ENCODE measurements at places on chromosomes 1 and 21.

- no peak for DNase-seq
Observed at GRCh38 chr1:17523321-17524041, 16.0 kb upstream of the ARHGEF10L start.

DNA sequence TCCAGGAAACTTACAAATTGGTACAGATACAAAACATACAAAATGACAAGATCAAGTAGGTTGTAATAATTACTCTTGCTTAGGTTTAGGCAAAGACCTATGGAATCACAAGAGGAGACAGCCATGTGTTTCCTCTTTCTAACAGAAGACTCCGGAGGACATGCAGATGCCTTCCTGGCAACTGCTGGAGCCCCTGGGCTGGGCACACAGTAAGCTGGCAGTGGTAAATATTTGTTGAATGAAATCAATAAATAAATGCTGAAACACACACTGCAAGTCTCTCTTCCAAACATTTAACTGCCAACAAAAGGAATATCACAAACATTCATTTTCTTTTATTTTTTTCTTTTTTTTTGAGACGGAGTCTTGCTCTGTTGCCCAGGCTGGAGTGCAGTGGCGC, 149.4 kb downstream of the SLC45A1 start:
- no peak for DNase-seq

GRCh38 chr1:99727575-99728185, 38.8 kb downstream of the FRRS1 start:
- no peak for DNase-seq

DNA sequence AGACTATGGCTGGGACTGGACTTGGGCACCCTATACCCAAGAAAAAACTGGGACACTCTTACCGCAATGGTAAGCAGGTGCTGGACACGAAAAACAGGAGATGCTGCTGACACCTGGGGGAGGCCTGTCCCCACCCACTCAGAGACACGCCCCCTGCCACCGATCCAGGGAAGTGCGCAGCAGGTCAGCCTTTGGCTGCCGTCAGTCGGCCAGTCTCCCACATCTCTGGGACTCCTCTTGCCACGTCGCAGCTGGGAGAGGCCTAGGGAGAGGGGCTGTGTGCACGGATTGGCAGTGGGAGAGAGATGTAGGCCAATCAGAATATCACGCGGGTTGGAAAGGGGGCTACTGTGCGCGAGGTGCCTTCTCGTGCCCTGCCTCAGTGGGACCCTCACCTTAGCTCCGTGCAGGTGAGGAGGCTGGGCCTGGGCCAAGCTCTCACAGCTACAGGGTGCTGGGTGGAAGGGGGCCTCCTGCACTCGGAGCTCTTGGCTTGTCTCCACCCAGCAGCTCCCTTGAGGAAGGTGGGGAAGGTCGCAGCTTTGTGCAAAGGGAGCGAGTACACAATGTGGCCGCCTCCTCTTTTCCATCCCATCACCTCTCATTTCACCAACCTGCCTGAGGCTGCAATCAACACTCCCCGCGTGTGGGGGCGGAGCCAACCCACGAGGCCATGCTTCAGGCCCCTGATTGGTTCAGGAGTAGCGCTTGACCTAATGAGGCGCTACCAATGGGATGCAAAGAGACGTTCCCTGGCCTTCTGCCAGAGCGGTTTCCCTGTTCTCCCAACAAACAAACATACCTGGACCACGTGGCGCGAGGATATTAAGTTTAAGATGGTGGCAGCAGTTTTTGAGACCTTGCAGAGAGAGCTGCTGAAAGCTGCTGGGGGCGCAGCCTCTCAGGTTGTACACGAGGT, 25.7 kb upstream of the LDLRAP1 start:
- no peak for DNase-seq

DNA sequence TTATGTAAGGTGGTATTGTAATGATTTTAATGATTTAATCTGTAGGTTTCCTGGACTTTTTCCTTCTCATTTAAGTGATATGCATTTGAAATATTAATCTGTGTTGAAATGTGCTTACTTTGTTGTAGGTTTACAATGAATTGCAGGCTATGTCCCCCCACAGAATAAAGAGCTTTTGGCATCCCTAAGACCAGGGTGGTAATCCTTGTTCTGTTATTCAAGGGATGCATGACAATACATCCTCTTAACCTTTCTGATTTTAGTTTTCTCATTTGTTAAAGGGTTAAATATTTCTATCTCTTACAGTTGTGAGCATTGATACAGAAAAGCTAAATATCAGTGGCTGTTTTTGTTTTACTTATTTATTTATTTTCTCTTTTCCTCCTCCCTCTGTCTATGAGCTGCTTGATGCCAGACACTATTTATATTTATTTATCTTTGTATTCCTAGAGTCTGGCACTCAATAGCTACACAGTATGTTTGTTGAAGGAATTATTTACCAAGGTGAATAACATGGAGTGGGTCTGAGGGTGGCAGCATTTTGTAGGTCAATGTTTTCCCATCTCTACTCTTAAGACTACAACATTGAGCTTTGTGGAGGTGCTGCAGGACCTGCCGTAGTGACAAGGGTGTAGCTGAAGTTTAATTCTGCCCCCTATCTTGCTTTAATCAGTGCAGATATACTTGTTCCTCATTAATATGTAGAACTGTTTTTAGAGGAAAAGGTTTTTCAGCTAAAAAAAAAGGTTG, 19.9 kb upstream of the ADGRL2 start:
- DNase-seq, result no peak

GRCh38 chr1:179166663-179167417, 62.6 kb downstream of the ABL2 start:
- peak; percentile 12 for DNase-seq

DNA sequence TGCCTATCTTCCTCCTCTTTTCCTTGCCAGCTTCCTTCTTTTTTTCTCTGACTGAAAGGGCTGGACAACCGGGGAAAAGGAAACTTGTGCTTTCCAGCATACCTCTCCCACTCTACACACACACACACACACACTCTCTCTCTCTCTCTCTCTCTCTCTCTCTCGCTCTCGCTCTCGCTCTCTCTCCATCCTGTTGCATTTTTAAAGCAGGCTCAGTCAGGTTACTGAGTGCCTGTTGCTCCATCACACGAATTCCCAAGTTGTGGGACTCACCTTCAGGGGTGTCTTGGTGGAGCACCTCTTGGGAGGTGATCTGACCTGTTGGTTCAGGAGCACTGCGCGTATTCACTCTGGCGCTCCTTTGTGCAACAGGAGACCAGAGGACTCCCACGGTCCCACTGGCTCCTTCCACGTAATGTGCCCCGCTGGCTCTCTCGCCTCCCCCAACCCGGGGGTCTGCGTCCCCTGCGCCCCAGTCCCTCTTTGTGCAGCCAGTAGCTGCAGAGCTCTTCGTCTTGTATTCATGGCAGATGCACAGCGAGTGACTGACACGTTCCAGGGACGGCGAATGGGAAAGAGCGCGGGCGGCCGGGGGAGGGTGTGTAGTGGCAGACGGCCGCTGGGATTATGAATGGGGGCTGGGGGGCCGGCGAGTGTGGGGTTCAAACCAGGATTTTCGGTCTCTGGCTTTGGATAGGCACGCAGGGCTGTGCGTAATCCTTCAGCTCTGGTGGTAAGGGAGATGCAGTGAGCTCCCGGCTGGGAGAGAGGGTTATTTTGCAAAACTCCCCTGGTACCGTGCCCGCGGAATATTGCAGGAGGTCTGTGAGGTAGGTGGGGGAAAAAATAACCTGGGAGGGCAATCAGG, 660 bp upstream of the PDE4B start:
- DNase-seq, result no peak

DNA sequence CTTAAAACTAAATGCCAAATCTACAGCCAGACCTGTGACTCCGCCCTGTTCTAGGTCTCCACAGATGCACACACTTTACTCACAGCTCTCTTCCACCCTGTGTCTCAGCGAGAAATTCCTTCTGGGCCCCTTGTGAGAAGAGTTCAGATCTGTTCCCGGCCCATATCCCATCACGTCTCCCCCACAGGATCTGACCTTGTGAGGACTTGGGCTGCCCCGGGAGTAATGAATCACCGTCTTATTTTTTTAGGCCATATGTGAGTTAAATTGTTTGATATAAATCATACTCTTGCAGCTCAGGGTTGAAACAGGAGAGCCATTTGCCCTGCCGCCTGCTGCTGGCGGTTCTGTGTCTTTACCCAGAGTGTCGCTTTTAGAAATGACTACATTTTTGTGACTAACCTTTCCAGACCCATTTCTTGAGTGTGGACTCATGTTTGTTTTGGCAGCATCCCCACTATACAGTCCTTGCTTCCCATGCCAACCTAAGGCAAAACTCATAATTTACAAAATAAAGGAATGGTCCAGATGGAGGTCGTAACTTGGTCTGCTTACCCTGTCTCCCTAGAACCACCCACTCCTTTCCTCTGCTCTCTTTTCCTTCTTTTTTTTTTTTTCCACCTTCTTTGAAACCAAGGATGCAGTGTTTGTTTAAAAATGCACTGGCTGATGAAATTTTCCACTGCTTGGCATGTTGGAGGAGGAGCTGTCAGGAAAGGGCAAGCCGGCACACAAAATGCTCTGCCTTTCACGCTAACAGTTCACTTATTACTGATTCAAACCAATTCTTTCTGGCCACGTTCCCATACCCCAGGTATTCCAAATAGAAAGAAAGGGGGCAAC, 98.0 kb upstream of the C1orf105 start:
- no peak for DNase-seq

DNA sequence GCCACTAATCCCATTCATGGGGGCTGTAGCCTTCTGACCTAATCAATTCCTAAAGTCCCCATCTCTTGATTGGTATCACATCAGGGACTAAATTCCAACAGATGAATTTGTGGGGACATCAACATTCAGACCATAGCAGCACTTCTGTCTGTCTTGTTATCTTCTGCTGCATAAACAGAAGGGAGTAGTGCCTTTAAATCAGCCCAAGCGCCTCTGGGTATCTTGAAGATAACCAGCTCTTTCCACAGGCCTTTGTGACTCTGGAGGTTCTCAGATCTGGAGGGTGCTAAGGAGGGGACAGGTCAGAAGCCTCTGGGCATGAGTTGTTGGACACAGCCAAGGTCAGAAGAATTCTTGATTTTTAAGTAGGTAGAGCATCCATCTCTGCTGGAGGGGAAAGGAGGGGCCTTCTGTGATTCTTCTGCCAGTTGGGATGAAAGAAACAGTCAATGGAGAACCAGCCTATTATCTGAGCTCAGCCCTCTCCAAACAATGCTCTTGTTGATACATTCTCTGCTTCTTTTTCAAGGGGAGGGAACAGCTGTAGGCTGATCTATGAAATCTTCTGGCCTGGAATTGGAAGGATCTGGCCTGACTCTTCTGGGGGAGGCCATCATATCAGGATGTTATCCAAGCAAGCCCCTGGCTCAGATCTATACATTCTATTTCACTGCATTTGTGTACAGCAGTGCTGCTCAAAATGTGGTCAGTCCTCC, 31.3 kb upstream of the LRIG2 start:
- DNase-seq, result no peak

DNA sequence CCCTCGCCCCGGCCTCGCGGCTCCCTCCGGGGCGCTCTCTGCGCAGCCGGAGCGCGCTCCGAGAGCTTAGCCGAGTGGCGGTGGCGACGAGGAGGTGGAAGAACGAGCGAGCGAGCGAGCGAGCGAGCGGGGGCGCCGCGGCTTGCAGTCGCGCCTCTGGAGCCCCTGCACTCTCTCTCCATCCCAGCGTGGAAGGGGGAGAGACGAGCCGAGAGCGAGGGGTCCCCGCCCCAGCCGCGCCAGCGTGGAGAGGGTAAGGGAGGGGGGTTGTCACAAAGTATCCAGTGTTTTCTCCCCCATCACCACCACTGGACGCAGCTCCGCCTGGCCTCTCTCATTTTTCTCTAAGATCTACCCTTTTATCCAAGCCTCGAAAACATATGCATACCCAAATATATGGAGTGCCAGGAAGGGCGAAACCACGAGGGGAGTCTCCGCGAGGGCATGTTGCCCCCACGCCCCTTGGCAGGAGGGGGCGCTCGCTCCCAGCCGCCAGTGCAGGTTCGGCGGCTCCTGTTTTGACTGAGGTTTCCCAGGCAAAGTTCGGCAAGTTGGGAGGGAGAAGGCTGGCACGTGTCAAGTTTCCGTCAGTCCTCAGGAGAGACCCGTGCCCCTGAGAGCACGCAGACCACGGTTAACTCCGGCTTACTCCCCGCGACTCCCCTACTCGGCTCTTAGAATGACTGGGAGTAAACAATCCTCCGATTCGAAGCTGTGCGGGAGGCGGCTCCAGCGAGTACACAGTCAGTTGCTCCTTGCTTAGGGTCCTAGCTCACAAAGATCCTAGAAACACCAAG, 569 bp upstream of the DAB1 start:
- peak; percentile 48 for DNase-seq

GRCh38 chr1:113012149-113012548, 56.2 kb upstream of the SLC16A1 start:
- no peak for DNase-seq

DNA sequence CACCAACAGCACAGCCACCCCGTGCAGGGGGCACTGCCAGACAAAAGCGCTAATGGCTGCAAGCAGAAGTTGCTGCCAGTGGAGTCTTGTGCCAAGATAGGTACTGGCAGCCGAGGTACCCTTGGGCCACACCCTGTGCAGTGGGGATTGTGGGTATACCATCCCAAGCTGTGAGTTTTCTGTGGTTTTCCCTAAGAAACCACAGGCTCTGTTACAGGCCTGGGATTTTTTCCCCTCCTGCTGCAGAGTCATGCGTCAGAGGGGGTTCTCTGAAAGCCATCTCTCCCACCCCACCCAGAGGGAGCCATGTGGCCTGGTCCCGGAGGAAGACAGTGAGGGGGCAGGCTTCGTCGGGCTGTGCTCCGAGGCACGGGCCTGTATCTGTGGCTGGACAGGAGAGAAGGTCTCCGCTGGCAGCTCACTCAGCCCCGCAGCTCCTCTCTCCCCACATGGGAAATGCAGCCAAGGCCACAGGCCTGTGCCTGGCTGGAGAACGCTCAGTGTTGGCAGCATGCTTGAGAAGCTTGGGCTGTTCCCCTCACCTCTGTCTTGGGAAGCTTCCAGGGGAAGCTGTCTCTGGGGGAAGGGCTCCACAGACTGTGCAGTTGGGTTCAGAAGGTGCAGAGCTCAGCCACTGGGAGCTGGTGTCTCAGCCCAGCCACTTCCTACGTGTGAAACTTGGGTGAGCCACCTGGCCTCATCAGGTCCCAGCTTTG, 42.5 kb downstream of the NEK2 start:
- no peak for DNase-seq

DNA sequence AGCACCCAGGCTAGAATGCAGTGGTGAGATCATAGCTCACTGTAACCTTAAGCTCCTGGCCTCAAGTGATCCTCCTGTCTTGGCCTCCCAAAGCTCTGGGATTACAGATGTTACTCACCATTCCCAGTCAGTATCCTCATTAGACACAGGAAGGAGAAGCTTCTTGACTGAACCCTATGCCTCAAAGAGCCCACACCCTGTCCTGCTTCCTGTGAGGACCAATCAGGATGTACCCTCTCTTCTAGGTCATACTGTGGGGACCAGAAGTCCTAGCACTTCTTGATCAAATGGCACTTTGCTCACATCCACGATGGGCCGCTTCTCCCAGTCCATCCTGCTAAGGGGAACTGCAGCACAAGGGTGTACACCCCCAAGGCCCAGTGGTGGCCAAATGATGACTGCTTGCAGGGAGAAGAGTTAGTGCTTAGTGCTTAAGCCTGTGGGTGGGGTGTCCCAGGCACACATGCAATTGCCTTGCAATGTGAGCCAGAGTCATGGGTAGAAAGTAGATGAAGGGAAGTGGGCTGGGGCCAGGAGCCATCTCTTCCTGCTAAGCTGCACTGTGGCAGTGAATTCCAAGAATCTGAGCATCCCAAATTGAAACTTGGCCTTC, 9.8 kb downstream of the CD34 start:
- DNase-seq, result no peak
